ENCODE measurements at places on chromosomes 16 and 17.

- DNase-seq: no peak
Observed at GRCh38 chr16:57791893-57792461, 10.3 kb downstream of the KIFC3 start.

GRCh38 chr17:72891627-72892026, 200.9 kb downstream of the SLC39A11 start:
- DNase-seq: no peak

- no peak for DNase-seq
Observed at GRCh38 chr17:66746736-66747135, 88.2 kb upstream of the CACNG5 start.

DNA sequence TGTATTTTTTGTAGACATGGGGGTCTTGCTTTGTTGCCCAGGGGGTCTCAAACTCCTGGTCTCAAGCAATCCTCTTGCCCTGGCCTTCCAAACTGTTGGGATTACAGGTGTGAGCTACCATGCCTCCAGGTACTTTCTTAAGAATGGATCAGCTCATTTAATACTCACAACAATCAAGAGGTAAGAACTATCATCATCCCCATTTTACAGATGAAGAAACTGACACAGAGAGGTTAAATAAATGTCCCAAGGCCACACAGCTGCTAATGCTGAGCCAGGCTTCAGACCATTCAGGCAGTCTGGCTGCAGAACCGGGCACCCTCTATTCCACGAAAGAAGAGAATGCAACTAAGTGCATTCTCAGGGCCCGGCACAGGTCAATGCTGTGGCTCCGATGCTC, 22.0 kb downstream of the CCDC102A start:
- no peak for DNase-seq

DNA sequence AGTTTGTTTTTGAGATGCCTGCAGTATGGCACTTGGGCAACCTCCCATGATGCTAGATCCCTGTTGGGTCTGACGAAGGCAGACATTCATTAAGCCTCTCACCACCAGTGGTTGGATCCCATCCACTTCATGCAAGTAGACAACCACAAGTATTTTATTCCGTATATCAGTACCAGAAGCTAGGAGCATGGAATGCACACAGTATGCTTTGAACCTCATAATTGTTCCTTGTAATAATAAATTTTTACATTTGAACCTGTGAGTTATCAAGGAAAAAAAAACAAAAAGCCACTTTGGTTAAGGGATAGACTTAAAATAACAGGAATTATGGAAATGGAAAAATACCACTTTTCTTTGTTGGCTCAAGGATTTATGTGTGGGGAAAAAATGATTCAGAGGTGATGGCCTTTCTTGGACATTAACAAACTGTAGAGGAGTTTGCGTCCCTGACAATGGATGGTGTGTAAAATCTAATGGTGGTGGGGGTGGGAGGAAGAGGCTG, 107.1 kb upstream of the KCNJ16 start:
- no peak for DNase-seq

DNA sequence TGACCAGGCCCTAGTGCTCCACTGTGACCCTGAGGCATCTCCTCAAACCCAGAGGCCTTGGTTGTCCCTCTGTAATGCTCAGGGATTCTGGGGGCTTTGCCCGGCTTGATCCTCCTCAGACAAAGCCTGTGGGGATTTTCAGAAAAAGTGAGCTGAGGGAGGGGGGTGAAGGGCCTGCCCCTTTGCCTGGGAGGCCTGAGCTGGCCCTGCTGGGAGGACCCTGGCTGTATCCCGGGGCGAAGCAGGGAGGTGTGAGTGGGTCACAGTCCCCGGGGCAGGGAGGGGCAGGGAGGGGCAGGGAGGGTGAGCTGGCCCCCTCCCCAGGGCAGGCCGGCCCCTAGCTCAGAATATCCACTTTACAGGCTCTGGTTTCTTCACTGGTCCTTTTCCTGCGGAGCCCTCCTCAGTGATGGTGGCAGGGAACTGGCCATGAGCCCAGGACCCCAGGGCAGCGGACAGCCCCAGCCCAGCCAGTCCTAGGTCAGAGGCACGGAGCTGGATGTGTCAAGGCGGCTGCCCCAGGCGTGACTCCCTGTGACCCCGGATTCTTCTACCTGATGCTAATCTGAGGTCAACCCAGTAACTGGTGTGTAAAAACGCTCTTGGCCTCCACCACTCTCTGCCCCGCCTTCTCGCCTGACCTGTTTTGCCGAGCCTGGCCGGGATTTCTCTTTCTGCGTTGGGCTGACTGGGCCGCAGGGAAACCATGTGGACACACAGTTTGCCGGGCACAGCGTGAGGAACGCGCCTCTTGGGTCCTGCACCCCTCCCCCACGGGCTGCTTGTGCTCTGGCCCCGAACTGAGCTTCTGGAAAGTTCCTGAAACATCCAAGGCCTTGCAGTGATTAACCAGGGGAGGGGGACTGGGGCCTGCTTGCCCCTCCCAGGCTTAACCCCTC, 5.8 kb upstream of the FASN start:
- DNase-seq: no peak

- no peak for DNase-seq
Observed at GRCh38 chr17:10683853-10684252, 13.5 kb downstream of the SCO1 start.
